Inflammatory macrophage treated with lipopolysaccharide for 4 hours (primary cell): ENCODE measurements at places on chromosomes 11 and 22.

DNA sequence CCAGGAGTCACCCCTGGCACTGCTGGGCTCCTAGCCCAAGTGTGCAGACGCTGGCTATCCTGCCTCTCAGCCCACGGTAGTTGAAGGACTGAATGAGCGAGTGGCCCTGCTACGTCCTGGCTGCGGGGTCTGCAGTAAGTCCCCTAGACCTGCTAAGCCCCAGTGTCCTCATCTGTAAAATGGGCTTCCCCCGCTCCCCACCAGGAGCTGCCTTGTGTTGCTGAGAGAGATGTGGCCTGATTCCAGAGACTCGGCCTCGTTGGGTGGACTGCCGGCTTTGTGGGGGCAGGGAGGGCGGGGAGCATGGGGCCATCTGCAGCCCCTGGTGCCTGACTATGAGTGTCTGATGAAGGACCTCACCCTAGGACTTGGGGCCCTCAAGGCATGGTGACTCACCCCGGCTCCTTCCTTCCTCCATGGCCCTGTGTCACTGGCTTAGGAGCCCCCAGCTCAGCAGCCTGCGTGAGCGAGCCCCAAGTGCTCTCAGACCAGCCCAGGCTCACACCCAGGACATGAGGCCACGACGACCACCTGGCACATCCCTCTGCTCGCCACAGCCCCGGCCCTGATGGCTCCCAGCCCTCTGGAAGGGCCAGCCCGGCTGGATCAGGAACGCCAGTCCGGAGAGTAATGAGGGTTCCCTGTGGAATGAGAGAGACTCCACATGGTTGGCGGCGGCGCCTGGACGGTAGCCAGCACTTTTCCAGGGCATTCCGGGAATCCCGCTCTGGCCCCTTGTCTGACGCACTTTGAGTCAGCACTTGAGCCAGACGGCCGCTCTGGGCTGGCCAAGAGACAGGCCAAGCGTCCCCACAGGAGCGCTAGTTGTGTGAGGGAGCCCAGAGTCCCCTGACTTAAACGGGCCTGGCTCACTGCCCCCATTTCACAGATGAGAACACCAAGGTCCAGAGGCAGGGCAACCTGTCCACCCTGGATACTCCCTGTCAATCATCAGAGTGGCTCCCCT, 50.5 kb upstream of the SHISAL1 start:
- DNase-seq: no peak

DNA sequence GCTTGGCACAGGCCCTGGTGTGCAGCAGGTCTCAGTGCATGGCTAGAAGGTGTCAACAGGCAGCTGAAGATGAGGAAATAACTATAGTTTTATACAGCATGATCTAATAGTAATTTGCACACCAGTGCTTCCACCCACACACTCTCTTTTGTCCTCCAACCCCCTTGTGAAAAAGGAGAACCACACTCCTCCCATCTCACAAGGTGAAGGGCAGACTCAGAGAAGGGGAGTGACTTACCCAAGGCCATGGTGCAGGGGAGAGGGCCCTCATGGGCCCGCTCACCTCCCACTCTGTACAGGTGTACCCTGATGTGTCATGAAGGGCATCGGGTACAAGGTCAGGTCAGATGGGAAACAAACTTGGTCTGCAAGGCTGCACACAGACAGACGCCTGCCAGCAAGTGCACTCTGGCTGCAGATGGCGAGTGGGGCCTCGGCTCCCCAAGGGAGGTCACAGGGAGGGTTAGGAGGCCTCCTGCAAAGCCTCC, 53.4 kb downstream of the DGCR2 start:
- DNase-seq: peak; percentile 13

DNA sequence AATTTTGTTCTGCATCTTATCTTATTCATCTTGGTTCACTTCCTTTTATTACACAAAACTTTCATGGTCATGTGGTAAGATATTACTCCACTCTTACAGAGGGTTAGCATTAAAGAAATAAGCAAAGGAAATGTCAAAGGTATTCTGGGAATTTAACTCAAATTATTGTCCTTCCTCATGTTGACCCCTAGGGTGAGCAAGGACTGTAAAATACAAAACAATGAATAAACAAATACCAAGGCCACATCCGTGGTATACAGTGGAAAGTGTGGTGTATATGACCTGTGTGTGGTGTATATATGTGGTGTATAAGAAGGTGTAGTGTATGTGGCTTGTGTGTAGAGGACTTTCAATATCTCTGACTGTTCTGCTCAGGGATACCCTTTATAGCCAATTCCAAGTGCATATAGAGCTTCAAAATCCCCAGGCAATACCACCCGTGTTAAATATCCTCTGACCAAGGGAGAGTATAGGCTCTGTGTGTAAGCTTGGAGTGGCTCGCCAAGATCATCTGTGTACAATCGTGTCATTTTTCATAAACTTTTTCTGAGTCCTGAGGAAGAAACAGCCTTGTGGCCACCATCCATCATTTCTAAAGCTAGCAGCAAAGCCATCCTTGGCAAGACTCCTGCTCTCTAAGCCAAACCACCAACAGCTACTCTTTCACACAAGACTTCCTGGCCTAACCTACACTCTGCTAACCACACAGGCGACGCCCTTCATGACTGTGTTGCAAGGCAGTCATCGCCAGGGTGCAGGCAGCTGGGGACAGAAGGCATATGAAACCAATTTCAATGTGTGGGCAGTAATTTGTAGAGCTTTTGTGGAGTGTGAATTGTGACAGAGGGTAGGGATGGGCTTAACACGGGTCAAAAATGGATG, 548.0 kb downstream of the ETS1 start:
- DNase-seq: peak; percentile 95

GRCh38 chr11:105298630-105299029, 159.1 kb upstream of the CARD18 start:
- DNase-seq: no peak

GRCh38 chr22:27416511-27417420, 384.8 kb downstream of the MN1 start:
- DNase-seq: no peak

- no peak for DNase-seq
Measured at GRCh38 chr11:86719781-86720463, 47.5 kb upstream of the ME3 start.
